Skeletal muscle cell (primary cell): ENCODE measurements at places on chromosomes 5 and 9.

- no peak for DNase-seq
These were observed 82.5 kb upstream of the UBTD2 start for GRCh38 chr5:172365948-172366608.

DNA sequence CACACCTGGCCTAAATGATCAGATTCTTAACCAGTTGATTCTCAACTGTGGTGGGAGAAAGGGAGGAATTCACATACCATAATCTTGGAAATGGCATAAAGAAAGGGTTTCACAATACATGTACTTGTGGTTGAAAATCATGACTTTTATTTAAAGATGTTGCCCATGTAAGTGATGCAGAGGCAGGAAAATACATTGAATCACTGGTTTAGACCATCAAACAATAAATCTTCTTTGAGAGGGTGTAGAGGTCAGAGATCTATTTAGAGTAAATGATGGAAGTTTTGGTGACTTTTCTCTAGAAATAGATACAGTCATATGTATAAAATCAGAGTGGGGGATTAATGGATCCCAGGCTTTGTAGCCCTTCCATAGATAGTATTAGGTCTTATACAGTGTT is 15.4 kb downstream of the NDUFS4 start:
- no peak for DNase-seq

DNA sequence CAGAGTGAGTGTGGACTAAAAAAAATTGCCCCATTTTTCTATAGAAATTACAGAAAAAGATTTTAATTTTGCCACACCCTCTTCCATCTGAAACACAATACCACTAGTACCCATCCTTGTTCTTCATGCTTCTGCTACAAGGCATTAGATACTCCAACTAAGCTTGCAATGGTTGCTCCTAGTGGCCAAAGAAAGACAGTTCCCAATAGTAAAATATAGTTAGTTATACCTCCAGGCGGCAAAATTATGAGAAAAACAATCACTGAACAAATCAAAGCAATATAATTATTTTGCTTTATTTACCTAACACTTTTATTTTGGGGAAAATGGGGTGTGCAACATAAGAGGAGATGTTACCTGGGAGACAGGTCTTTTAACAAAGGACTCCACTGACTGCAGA is 101.2 kb downstream of the RAPGEF6 start:
- no peak for DNase-seq

DNA sequence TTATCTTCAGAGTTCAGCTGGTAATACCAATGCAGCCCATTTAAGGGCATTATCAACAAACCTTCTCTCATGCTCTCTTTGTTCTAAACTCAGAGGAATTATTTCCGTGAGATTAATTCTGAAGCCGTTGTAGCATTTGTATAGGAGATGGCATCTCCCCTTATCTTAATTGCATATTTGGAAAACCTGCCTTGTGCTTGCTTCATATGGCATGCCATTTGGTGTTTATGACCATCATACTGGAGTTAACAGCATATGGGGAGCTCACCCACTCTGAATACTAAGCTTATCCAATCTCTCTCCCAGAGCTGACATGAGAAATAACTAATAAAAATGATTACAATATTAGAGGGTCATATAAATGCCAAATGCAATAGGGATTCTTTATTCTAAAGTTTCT is 243.2 kb downstream of the BRINP1 start:
- no peak for DNase-seq

GRCh38 chr9:131677444-131678180 is 62.3 kb downstream of the RAPGEF1 start:
- no peak for DNase-seq
